ENCODE measurements at places on chromosomes 3 and 15.

DNA sequence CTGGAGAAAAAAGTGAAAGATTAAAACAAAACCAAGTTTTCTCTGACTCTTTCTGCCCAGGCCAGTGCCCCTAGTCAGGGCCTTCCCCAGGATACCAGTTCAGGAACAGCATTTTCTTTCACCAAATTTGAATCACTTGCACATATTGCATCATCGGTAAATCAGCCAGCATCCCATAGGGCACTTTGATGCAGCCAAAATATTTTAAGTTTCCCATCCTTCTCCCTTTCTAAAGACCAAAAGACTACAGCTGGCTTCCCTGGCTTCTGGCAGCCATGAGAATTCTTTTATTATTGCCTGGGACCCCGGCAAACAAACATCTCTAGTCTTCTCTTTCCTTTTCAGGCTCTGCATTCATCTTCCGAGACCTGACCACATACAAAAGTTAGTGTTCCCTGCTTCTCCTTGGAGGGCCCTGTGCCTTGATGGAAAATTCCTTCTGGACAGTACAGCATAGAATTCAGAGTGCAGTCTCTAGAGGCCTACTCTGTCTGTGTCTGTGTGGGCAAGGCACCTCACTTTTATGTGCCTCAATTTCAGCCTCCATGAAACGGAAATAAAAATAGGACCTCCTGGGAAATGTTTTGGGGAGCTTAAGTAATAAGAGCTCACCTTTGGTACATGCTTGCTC, 348.0 kb downstream of the VPS13C start:
- DNase-seq: no peak

DNA sequence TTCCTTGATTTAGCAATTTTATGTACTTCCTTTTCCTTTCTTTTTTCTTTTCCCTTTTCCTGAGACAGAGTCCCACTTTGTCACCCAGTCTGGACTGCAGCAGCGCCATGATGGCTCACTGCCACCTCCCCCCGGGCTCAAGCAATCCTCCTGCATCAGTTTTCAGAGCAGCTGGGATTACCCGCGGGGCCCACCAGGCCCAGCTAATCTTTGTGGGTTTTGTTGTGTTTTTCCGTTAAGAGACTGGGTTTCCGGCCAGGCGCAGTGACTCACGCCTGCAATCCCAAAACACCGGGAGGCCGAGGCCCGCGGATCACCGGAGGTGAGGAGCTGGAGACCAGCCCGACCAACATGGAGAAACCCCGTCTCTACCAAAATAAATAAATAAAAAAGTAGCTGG, 17.7 kb downstream of the GOLGA8S start:
- DNase-seq: no peak

DNA sequence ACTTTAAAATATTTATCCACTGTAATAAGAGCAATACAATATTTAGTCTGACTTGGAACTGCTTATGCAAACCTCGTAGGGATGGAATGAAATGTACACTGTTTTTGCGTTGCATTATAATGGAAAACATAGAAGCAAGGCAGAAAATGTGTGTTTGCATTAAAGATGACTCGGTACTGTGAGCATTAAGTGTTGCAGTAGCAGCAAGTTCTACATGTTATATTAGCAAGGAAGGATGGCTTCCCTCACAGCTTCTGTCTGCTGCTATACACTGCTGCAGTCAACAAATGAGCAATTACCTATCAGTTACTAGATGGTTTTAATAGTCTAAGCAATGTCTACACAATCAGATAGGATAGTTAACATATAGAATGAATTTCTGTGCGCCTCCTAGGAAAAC, 75.4 kb downstream of the CDIN1 start:
- no peak for DNase-seq

GRCh38 chr3:161221806-161222600, 892 bp downstream of the NMD3 start:
- DNase-seq: no peak

- DNase-seq: no peak
Measured at GRCh38 chr15:91515188-91515754, 338.2 kb upstream of the SLCO3A1 start.

DNA sequence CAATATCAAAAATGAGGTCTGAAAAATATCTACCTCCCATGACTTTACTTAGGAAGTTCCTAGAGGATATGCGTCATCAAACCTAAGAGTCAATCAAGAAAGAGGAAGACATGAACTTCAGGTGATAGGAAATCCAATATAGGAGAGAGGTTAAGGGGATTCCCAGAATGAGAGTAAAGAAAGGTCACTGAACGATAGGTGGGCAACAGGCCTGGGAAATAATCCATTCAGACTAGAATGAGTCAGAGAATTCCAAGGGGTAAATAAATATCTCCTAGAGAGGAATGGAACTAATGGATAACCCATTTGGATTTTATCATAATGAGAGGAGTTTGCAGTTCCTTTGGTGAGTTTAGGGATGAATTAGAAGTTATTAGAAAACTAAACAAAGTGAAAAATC, 131.1 kb upstream of the NUDT16 start:
- no peak for DNase-seq

GRCh38 chr15:83164771-83165404, 42.7 kb downstream of the HDGFL3 start:
- DNase-seq: no peak

- peak; percentile 88 for DNase-seq
Measured at GRCh38 chr15:60695713-60696522, 217.0 kb upstream of the ICE2 start.

DNA sequence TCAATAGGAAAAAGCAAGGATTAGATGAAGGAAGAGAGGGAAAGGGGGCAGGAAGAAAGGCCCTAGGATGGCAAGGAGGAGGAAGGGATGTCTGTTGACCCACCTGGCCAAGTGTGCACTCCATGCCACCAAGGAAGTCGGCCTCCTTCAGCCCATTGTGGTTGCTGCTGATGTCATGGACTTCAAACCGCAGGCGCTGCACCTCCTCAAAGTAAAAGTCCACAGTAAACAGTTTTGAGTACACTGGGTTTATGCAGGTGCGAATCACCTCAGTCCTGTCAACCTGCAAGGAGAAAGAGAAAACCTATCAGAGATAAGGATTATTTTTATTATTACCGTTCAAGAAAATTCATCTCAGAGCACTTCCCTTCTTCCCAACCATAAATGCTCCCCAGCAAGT, 220.6 kb upstream of the MRPL3 start:
- no peak for DNase-seq

- no peak for DNase-seq
Measured at GRCh38 chr3:123325766-123326256, 123.1 kb downstream of the ADCY5 start.

DNA sequence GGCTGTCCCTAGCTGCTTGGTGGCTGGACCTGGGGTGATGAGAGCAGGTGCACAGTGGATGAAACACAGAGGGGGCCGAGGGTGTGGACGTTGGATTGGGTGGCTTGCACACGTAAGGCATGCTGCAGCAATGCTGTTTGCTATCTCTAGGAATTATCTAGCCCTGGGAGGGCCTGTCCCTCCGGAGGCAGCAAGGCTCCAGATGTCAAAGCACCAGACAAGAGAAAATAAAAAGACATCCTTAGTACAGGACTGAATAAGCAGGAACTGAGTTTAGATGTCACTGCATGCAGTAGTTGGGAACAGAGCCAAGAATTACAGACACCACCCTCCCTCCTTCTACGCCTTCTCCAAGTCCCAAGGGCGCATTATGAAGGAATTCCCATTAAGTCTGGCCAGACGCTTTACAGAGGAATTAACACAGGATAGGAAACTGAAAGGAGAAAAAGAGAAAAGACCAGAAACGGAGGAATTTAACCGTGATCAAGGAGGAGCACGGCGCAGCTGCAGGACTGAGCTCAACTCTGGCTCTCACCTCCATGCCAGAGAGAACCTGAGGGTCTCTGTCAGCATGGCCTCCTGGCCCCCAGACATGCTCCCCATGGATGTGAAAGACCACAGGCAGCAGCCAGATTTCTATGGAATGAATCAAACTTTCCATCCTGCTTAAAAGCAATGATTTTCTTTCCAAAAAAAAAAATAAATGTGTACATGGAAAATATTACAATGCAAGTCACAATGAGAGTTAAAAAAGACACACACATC, 13.8 kb downstream of the ATP10A start:
- no peak for DNase-seq

DNA sequence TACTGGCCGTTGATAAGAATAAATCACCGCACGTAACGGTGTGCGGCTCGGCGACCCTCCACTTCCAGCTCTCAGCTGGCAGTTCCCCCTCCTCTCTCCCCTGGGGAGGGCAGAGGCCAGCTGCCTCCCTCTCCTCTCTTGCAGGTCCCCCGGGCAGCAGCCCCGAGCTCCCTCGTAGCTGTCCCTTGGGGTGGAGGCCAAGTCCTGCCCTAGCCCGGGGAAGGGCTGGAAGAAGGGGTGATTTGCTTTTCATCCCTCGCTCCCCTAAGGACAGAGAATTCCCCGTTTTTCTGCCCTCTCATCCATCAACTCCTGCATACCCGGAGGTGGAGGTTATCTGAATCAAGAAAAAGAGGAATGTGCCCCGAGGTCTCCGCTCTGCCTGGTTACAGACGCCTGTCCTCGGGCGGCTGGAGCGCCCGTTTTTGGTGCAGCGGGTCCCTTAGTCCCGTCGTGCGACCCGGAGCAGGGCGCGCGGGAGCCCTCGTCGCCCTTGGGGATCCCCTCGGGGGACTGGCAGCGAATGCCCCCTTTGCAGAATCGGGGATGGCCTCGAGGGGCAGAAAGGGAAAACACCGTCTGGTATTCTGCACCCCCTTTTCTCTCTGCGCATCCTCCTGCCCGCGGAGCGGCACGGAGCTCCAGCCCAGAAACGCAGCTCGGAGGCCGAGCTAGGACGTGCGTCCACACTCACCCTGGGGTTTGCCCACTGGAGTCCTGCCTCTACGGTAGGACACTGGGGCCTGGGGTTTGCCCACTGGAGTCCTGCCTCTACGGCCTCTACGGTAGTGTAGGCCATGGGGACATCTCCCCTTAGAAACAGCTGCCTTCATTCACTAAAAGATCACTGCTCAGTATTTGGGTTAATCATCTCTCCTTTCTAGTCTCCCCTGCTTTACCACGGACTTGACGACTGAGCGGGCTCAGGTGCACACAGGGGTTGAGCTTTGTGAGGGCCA, 2.2 kb downstream of the PTPRG start:
- no peak for DNase-seq

DNA sequence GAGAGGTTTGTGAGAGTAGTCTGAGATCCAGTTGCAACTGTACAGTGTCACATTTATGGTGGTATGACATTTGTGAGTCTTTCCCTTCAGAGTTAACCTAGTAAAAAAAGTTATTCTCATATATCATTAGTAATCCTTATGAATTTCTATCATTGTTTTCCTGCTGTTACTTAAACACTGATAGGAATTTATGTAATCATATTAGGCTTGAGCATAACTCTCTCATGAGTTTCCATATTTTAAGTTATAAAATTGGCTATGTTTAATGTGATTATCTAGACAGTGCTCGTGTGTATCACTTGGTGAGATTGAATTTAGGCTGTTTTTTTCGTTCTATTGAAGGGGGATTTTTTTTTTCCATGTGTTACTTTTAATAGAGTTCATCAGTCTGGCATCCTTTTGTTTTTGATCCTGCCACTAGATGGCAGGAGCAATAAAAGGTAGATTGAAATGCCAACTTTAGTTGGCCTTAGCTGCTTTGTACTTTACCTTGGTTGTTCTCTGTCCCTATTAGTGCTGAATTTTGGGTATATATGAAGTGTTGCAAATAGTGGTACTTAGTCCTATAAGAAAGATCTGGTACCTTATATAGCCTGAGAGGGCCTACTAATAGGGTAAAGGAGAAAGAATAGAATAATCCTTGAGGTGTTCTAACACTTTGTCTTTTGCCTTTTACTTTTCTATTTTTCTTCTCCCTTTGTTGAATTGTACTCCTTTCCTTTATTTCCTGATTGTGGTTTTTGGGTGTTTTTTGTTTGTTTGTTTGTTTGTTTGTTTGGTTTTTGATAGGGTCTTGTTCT, 17.9 kb downstream of the STT3B start:
- DNase-seq: no peak

DNA sequence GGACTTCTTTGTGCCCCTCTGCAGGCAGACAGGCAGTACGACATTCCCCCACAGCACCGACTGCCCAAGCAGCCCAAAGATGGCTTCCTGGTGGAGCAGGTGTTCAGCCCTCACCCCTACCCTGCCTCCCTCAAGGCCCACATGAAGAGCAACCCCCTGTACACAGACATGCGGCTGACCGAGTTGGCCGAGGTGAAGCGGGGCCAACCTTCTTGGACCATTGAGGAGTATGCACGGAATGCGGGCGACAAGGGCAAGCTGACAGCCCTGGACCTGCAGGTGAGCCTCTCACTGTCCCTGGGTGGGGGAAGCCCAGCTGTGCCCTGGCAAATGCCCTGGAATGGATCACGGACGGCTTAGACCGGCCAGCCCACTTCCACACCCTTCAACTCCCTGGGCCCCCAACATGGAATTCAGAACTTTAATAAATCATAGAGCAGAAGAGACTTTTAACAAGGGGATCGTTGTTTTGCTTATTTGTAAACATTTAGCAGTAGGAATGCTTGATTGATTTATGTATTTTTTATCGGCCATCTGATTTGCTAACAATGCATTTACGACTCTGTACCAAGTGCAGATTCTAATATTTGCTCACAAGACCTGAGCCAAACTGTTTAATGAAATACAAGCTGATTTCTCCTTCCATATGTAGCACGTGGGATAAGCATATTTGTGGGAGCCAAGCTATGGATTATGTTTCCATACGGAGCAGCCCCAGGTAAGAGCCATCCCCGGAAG, 31.1 kb downstream of the MINAR1 start:
- DNase-seq: no peak

- no peak for DNase-seq
Measured at GRCh38 chr3:105780107-105780506, 88.7 kb downstream of the CBLB start.

GRCh38 chr3:70863049-70863448, 550.6 kb upstream of the MDFIC2 start:
- DNase-seq: no peak

DNA sequence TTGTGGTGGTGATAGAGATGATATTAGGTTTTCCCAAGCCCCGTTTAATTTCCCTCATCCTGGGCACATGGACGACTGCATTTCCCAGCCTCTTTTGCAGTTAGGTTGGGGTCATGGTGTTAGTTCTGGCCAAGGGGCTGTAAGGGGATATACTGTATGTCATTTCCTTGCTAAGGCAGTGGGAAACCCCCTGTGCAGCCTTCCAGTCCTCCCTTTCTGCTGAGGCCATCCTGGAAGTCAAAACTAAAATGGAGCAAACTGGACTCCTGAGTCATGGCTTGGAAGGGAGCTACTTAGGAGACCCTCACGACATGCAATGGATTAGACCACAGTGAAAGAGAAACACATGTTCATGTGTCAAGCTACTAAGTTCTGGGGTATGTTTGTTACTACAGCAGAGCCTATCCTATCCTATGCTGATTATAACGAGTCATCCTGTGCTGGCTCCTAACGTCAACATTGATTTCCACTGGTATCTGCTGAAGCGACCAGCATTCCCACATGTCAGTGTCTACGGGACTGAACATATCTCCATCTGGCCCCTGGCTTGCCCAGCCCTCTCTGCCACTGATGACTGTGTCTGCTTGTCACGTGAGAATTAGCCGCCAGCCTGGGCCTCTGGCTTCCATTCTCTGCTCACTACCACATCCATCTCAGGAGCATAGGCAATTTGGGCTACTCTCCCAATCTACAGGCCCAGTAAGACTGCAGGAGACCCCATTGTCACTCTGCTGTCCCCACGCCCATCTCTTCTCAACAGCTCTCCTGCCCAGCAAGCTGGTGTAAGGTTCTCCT, 85.6 kb upstream of the MEF2A start:
- no peak for DNase-seq

- no peak for DNase-seq
Measured at GRCh38 chr3:64539451-64540196, 148.2 kb downstream of the ADAMTS9 start.

All from stimulated activated effector memory CD8-positive, alpha-beta T cell treated with anti-CD3 and anti-CD28 coated beads, Interleukin-12 subunit alpha, Interleukin-12 subunit beta, amount 100 ng/mL, for 72 hours (primary cell).